ENCODE measurements at places on chromosomes 2 and 18.

GRCh38 chr2:79235135-79235534 is 75.6 kb upstream of the REG3A start:
- no peaks in the 10 kb centered on the region for H3K36me3 ChIP-seq
- H3K4me1 ChIP-seq, result no peaks in the 10 kb centered on the region
- peak; percentile 76 for DNase-seq

GRCh38 chr2:158153270-158154015 is 51.8 kb downstream of the UPP2 start:
- H3K4me3 ChIP-seq, result no peak overlapping the region
- DNase-seq, result no peak
- no peak overlapping the region for H3K27ac ChIP-seq
- no peaks in the 10 kb centered on the region for H3K4me1 ChIP-seq
- no peaks in the 10 kb centered on the region for H3K36me3 ChIP-seq

GRCh38 chr2:189798312-189799029 is 14.2 kb downstream of the PMS1 start:
- peak; percentile 77 for DNase-seq
- no peak overlapping the region for H3K4me3 ChIP-seq
- peaks cover 58% of the 10 kb centered on the region for H3K36me3 ChIP-seq
- no peak overlapping the region for H3K27ac ChIP-seq
- H3K4me1 ChIP-seq, result peaks cover 7% of the 10 kb centered on the region
- H3K27me3 ChIP-seq, result no peaks in the 10 kb centered on the region

DNA sequence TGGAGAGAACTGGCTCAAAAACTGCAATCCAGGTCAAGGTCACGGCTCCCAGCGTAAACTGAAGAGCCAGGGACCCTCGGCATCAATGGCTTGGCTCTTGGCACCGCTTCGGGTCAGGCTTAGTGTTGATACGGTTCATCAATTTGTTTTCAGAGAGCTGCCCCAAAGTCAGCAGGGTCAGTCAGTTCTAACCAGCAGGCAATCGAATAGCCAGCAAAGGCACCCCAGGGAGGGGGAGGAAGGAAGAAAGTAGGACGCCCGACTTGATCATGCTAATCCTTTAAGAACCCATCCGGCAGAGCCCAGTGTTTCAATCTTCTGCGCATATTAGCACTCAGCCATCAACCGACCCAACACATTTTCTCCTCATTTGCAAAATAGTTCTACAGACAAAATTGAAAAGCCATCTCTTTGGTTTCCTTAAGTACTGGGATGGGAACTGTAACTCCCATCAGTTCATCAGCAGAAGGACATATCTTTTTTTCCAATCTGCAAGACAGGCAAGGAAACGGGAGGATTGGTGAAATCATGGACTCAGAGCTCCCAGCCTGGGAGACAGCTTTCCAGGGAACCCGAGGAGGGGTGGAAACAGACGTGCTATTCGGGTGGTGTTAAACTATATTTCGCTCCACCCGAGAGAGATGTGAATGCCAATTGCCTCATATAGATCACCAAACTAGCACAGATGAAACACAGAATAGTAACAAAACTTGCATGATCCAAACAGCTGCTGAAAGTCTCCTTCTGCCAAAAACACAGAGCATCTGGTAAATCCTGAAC is 40.7 kb upstream of the CABLES1 start:
- H3K4me3 ChIP-seq, result no peak overlapping the region
- H3K4me1 ChIP-seq, result peaks cover 10% of the 10 kb centered on the region
- no peaks in the 10 kb centered on the region for H3K27me3 ChIP-seq
- no peak for DNase-seq
- H3K27ac ChIP-seq, result no peak overlapping the region

GRCh38 chr2:68203587-68203986 is 45.9 kb downstream of the PNO1 start:
- no peaks in the 10 kb centered on the region for H3K27me3 ChIP-seq
- DNase-seq, result peak; percentile 72
- H3K27ac ChIP-seq, result peak overlapping the region; percentile 76
- peaks cover 7% of the 10 kb centered on the region for H3K36me3 ChIP-seq
- H3K4me3 ChIP-seq, result peak overlapping the region; percentile 45
- H3K4me1 ChIP-seq, result peaks cover 75% of the 10 kb centered on the region

DNA sequence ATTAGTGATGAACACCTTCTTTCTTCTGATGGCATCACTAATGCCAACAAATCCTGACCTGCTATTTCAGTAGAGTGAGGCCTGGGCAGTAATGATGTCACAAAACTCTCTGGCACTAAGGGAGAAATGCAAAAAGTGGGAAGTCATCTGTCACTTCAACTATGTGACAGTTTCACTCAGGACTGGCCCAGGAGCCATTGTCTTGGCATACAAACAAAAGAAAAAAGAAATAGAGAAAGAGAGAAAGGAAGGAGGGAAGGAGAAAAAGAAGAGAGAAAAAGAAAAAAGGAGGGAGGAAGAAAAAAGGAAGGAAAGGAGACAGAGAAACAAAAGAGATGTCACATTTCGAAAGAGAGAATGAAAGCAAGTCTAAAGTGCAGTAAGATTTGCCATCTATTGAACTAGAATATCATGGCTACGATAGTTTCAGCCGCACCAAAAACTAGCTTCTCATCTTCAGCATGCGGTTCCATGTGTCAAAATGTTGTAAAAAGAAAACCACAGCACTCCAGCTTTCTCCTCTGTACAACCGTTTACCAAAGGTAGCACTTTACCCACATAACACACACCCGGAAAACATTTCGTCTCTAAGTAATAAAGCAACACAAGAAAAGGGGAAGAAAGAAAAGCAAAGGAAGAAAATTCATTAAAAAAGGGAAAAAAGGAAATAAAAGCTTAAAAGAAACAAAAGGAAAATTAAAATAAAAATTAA is 50.1 kb downstream of the CD226 start:
- H3K27ac ChIP-seq, result no peak overlapping the region
- peaks cover 4% of the 10 kb centered on the region for H3K4me1 ChIP-seq
- no peaks in the 10 kb centered on the region for H3K36me3 ChIP-seq
- H3K27me3 ChIP-seq, result no peaks in the 10 kb centered on the region
- DNase-seq, result no peak
- H3K4me3 ChIP-seq, result no peak overlapping the region

DNA sequence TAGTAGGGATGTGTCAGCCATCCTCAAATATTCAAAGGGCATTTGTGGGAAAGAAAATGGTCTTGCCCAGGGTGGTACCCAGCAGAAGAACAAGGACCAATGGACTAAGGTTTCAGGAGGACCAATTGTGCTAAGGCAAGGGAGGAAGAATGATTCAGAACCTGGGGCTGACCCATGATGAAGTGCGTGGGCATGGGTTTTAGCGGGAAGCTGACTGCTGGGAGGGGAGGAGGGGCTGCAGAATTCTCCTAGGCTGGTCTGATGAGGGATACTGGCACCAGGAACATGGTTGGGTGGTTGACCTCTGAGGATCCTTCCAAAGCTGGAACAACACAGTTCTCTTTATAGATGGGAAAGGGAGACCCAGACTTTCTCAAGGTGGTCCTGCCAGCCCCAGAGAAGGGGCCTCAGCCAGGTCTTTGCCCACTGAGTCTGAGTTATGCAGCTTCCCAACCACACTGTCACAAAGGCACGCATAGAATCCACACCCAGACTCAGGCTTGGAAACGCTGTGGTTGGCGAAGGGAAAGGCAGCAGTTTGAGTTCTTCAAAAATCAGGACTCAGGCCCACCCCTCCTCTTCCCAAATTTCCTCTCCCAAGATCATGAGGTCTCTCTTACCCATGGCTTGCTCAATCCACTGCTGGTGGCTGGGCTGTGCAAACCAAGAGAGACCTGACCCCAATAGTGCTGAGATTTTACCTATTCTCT is 37.3 kb downstream of the MARCO start:
- no peak overlapping the region for H3K27ac ChIP-seq
- H3K36me3 ChIP-seq, result no peaks in the 10 kb centered on the region
- H3K4me1 ChIP-seq, result no peaks in the 10 kb centered on the region
- H3K4me3 ChIP-seq, result no peak overlapping the region
- no peak for DNase-seq

GRCh38 chr2:138700716-138701115 is 79.5 kb downstream of the NXPH2 start:
- no peaks in the 10 kb centered on the region for H3K36me3 ChIP-seq
- H3K4me1 ChIP-seq, result peaks cover 6% of the 10 kb centered on the region
- H3K4me3 ChIP-seq, result no peak overlapping the region

DNA sequence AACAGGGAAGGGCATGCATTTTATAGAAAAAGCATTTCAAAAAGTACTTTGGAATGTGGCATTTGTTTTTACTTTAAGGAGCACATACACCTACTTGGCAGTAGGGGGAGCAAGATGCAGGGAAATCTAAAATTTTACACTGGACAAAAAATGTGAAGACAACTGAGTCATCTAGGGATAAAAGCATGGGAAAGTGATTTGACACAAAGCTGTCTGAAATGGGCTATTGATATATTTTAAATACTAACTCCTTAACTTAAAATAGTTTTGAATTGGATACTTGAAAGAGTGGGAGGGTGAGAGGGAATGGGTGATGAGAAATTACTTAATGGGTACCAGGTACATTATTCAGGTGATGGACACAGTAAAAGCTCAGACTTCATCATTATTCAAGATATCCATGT is 15.8 kb downstream of the TMEM200C start:
- H3K36me3 ChIP-seq, result no peaks in the 10 kb centered on the region
- no peaks in the 10 kb centered on the region for H3K27me3 ChIP-seq
- H3K4me1 ChIP-seq, result peaks cover 6% of the 10 kb centered on the region
- H3K27ac ChIP-seq, result no peak overlapping the region
- peak; percentile 71 for DNase-seq
- H3K4me3 ChIP-seq, result no peak overlapping the region

DNA sequence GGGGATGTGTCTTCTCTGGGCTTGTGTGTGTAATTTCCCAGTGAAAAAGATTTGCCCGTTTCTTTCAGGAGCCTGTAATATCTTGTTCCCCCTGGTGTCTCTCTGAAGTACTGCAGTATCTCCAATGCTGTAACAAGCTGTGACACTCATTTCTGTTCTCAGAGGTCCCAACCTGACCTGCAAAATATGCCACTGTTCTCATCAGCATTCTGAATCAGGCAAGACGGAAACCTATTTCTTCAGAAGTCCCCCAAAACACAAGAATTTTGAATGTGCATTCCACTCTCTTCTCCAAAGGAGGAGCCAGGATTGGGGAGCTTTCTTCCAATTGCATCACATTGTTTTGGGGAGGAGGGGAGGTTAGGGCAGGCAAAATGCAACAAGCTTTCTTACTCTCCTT is 77.0 kb upstream of the CNGA3 start:
- H3K27me3 ChIP-seq, result no peaks in the 10 kb centered on the region
- no peak overlapping the region for H3K27ac ChIP-seq
- no peaks in the 10 kb centered on the region for H3K4me1 ChIP-seq
- H3K36me3 ChIP-seq, result no peaks in the 10 kb centered on the region

GRCh38 chr2:62038975-62039771 is 133.7 kb downstream of the COMMD1 start:
- DNase-seq, result peak; percentile 83

DNA sequence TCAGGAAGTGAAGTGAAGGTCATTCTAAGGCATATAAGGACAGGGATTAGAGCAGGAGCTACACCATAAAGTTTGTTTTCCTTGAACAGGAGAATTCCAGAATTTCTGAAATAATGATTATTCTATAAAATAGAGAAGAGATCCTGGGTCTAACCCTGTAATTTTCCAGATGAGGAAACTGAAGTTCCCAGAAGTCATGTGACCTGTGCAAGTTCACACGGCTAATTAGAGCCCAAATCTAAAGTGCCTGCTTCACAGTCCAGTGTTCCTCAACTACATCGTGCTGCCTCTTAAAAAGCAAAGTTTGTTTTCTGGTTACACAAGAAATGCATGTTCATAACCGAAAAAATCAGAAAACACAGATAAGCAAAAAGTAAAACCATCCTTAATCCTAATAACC is 34.9 kb downstream of the PLB1 start:
- no peaks in the 10 kb centered on the region for H3K36me3 ChIP-seq
- no peak overlapping the region for H3K4me3 ChIP-seq
- H3K27ac ChIP-seq, result no peak overlapping the region
- no peaks in the 10 kb centered on the region for H3K4me1 ChIP-seq
- DNase-seq, result no peak
- H3K27me3 ChIP-seq, result no peaks in the 10 kb centered on the region

DNA sequence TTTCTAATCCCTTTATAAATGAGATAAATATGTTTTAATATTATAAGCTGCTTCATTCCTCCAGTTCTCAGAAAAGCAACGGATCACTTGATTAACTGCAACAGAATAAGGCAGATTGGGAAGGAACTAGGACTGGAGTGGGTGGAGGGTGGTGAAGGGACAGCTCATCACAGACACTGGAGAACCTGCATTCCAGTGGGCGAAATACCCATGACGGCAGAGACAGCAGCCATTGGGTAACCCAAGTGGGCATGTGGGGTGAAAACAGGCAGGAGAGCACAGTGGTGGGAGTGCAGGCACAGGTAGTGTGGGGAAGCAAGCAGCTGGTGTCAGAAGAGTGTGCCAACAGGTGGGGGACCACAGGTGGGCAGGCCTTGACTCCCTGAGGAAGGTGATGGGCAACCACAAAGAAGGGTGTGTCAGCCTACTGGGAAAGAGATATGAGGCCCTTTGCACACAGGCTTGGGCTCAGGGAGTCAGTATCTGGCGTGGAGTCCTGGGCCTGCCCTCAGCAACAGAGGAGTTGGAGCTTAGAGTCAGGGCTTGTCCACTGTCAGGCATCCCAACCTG is 27.2 kb downstream of the DPYSL5 start:
- no peaks in the 10 kb centered on the region for H3K36me3 ChIP-seq
- peaks cover 40% of the 10 kb centered on the region for H3K4me1 ChIP-seq
- no peaks in the 10 kb centered on the region for H3K27me3 ChIP-seq
- H3K4me3 ChIP-seq, result no peak overlapping the region

DNA sequence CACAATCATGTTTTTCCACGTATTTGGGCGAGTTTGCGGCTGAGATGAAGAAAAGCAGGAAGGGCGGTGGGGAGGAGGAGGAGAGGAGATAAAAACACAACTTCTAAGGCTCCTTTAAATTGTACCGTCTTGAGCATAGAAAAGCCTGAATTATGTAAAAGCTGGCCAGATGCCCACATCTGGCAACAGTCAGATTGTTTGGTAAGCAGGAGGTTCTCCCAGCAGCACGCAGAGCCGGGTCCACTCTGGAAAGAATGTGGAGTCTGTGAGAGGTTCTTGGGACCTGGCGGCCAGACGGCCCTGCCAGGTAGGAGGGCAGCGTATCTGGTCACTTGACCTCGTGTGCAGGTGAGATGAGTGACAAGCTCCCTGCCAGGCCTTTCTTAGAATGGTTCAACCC is 215.3 kb upstream of the APCDD1 start:
- DNase-seq, result no peak
- H3K4me1 ChIP-seq, result peaks cover 16% of the 10 kb centered on the region
- no peak overlapping the region for H3K27ac ChIP-seq
- H3K4me3 ChIP-seq, result no peak overlapping the region
- H3K27me3 ChIP-seq, result no peaks in the 10 kb centered on the region

DNA sequence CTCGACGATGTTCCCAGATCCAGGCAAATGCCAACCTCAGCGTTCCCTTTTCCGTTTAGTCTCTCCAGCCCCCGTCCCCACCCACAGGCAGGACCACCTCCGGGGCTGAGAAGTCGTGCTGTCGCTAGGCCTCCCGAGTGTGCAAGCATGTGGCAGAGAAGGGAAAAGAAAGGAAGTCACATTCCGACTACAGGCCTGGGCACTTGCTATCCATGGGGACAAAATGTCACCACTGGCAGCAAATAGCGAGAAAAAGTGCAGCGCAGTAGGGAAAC is 420 bp downstream of the PIGN start:
- DNase-seq, result no peak
- no peaks in the 10 kb centered on the region for H3K27me3 ChIP-seq
- H3K36me3 ChIP-seq, result peaks cover 23% of the 10 kb centered on the region
- H3K27ac ChIP-seq, result no peak overlapping the region
- H3K4me3 ChIP-seq, result peak overlapping the region; percentile 95
- peaks cover 52% of the 10 kb centered on the region for H3K4me1 ChIP-seq

Measured in Karpas-422 (cell line).